Pancreas (tissue), 10 donors: ENCODE measurements at places on chromosomes 12 and 14. TPM values are rescaled to one million over a fixed set of nuclear protein-coding genes. Genes with fewer than 3 reads are reported as not detected.

DNA sequence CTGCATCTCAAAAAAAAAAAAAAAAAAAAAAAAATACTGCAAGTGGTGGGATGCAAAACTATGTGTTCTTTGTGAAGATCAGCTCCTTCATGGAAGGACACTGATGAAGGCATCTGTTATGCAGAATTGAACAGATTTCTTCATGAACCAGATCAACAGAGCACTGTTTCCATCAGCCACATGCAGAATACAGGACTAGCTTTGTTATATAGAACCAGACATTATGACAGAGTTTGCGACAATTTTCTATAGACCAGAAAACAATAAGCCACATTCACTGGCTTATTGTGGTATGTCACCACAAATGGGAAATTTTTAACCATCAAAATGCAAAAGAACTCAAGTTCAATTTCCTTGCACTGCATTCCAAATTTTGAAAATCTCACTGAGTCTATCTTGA, 34.7 kb downstream of the CIT start:
- DNase-seq: no peak

The NKX2-1 gene
- not detected for total RNA-seq

DNA sequence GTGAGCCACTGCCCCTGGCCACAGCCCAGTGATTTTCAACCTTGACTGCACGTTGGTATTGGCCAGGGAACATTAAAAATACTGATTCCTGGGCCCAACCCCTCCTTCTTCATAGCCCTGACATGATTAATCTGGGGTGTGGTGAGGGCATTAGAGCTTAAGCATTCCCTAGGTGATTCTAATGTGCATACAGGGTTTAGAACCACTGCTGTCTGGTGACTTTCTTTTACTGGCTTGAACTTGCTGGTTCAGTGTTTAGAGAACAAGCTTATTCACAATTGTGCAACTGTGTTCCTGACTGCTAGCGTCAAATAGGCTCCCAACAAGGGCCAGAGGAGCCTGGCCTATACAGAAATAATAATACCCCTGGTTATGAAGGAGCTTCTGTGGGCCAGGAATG, 488.8 kb upstream of the CCDC196 start:
- DNase-seq: no peak

DNA sequence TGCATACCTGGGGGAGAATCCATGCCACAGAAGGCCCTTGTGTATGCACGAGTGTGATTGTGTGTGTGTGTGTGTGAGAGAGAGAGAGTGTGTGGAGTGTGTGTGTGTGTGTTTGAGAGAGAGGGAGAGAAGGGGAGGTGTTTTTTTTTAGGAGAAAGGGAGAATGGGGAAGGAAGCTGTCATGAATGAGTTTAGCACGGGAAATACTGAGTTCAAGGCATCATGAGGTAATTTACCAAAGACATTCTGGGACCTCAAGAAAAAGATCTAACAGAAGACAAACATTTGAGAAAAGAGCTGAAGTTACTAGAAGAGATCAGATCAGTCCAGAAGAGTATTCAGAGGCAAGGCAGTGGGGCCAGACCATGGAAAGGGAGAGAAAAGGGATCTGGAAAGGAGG, 157.1 kb downstream of the TTC7B start:
- no peak for DNase-seq

DNA sequence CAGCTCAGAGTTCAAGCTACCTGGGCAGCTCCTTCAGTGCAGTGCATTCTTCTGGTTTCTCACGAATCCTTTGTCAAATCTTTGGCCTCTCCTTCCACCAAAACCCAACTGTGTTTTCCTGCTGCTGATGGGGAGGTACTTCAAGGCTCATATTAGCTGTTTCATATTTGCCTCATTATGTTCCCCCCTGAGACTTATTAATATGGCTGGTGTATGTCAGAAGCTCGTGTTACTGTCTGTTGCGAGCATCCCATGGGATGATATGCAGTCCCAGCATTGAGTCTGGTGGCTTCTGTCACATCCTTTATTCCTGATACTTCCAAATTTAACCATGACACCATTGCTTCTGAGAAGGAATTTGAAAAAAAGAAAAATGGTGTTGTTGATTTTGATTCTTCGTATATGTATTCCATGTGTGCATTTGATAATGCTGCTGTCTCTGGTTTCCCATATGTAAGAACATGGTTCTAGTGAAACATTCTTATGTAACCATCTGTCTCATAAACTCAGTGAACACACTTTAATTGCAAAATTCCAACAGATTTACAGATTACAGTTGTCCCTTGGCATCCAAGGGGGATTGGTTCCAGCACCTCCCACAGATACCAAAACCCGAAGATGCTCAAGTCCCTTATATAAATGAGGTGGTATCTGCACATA, 149.1 kb downstream of the KICS2 start:
- DNase-seq: no peak

The FZD10 gene
- total RNA-seq: 0.25 TPM

DNA sequence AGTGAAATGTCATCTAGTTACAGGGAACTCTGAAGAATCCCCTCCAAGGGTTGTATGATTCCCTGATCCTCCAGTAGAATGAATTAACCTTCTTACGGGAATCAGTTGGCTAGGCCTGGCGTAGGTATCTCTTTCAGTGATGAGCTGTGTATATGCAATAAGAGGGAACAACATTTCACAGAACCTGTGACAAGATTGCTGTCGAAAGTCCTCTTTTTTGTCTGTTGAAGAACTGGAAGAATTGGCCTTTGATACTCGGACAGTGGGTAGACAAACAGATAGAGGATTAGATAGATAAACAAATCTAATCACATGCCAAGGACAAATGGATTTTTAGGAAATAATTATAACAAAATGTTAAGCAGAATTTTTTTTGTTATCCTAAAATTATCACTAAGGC, 184.6 kb downstream of the MDGA2 start:
- DNase-seq: no peak

- no peak for DNase-seq
Measured at GRCh38 chr12:62659453-62660295, 193.0 kb downstream of the MON2 start.

The TMEM119 gene
- total RNA-seq: 1.0 TPM

DNA sequence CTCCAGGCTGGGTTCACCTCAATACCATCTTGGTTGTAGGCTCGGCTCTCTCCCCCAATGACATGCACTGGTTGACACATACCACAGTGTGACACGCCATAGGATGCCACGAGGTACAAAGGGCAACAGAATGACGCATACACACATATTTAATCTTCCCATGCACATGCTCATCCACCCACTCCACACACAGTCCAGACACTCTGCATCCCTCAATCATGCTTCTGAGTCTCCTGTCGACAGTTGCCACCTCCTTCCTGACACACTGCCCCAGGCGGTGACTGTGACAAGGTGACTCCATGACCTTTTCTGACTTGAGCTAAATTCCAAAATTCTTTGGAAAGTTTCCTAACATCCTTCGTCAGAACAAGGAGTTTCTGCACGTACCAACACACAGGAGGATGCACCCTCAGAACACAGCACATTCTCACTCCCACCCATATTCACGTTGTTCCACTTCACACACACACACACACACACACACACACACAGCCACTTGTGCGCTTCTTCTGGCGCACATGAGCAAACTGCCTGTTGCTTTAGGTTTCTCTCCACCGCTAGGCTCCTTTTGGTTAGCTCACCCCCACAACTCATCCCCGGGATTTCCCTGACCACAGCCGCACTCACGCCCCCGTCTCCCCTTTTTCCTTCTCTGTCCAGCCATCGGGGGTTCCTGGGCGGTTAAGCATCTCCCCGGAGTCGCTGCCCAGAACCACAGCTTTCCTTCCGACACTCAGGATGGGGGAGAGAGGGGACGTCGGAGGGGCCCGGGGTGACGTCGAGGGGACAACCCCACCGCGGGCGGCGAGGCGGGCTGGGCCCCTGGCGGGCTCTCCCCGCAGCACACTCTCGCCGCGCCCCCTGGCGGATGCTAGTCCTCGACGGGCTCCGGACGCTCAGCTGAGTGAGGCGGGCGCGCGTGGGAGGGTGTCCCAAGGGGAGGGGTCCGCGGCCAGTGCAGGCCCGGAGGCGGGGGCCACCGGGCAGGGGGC, 536 bp upstream of the WNT1 start:
- peak; percentile 57 for DNase-seq

The ACOT6 gene
- not detected for total RNA-seq

DNA sequence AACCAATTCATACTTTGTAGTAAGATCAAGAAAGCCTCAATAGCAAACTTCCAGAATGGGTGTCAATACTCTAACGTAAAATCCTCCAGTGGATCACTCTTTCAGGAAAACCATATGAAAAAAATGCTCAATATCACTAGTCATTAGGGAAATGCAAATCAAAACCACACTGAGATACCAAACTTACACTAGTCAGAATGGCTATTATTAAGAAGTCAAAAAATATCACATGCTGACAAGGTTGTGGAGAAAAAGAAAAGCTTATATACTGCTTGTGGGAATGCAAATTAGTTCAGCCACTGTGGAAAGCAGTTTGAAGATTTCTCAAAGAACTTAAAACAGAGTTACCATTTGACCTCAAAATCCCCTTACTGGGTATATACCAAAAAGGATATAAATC, 49.5 kb upstream of the ATXN7L3B start:
- DNase-seq: no peak

The SIX6 gene
- total RNA-seq: not detected

GRCh38 chr12:64757771-64758170, 1.4 kb downstream of the GNS start:
- DNase-seq: no peak

- DNase-seq: no peak
Measured at GRCh38 chr12:10718279-10718821, 4.8 kb downstream of the YBX3 start.

DNA sequence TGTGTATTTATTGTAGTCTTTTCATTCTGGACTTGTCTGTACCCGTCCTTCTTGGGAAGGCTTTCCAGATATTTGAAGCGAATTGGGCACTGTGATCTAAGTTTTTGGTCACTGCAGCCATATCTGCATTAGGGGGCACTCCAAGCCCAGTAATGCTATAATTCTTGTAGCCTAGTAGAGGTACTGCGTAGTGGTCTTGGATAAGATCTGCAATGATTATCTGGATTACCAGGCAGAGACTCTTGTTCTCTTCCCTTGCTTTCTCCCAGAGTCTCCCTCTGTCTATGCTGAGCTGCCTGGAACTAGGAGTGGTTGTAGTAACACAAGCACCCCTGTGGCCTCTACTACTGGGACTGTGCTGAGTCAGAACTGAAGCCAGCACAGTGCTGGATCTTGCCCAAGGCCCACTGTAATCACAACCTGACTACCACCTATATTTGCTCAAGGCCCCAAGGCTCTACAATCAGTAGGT, 30.0 kb downstream of the SLC38A2 start:
- DNase-seq: peak; percentile 30

The LGMN gene
- 60.1 TPM for total RNA-seq

The OVCH1 gene
- total RNA-seq: 0.06 TPM

DNA sequence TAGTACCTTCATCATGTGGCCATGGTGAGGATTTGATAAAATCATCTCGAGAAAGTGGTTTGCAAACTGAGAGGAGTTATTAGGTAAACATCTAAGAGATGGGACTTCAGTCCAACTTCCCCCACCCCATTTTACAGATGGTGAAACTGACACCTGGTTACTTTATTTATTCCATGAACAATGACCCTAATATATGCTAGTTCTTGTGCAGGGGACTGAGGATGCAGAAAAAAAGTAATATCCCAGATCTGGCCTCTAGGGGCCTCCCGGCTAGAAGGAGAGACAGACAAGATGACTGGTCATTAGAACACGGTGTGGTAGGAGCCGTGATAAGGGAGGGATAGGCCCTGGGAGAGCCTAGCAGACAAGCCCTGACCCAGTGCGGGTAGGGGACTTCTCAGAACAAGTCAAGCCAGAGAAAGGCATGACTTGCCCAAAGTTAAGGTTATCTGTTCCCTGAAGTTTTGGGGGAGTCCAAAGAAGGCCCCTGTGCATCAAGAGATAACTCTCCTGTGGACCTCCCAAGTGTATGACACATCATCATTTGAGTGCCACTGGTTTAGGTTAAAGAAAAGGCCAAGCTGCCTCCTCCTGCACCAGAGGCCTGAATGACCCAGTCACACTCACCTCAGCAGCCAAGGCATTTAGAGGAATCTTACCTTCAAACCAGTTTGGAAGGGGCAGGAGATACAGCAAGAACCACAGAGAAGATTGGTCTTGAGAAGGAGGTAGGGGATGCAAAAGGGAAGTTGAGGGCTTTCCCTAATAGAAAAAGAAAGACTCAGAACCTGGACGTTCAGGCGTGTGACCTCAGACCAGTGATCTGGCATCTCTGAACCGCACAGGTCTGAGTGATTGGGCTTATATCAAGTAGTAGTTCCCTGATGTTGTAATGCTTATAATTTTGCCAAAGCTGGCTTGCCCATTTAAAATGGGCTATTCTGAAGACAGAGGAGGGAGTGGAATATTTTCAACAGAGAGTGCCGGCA, 1.6 kb downstream of the CMKLR1 start:
- no peak for DNase-seq

DNA sequence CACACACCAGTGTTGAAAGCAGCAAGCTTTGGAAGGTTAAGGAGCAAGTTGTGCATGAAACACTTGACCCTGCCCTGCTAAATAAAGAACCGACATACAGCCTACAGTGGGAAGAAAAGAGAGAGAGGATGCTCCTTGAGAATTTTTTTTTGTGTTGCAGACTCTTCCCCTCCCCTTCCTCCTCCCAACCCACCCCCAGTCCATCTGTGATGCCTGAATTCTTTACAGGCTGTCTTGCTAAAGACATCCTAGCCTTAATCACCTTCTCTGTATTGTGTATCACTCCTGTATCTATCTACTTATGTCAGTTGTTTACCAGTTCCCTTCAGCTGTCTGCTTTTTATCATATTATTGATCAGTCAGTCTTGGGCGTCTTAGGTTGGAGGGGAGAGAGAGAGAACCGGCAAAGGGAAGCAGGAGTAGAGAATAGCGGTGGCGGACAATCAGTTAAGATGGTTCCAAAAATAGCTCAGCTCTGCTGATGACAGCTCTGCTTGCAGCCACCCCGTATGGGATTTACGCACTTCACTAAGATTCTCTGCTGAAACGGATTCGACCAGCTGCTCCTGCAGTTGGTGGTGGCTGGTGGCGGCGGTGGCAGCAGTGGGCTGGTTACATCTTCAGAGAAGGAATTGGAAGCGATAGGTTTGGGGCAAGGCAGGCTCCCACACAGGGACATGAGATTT, 664.7 kb downstream of the NRXN3 start:
- DNase-seq: no peak

- DNase-seq: no peak
Measured at GRCh38 chr12:92208613-92209121, 63.0 kb upstream of the BTG1 start.

The OR10AD1 gene
- total RNA-seq: not detected

GRCh38 chr12:110126557-110126956, 2.4 kb downstream of the IFT81 start:
- DNase-seq: no peak

DNA sequence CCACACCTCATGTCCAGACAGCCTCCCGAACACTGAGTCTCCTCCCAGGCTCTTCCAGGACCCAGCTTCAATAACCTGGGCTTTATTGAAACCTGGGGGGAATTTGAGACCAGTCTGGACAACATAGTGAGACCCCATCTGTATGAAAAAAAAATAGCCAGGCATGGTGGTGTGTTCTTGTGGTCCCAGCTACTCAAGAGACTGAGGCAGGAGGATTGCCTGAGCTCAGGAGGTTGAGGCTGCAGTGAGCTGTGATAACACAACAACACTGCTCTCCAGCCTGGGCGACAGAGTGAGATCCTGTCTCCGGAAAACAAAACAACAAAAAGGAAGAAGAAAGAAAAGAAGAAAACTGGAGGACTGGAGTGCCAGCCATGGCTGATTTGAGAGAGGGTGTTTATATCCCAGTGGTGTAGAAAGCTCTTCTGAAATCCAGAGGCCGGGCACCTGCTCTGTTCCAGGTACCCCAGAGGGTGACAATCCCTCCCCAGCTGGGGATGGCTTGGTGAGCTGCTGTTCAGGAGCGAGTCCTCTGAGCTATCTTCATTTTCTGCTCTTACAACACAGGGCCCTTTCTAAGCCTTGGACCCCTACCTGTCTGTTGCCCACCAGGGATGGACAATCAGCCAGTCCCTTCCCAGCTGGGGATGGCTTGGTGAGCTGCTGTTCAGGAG, 6.0 kb upstream of the PGF start:
- DNase-seq: no peak
